CD4-positive, alpha-beta T cell treated with Interleukin-15 for 4 hours (primary cell): ENCODE measurements at places on chromosomes 16 and 17.

DNA sequence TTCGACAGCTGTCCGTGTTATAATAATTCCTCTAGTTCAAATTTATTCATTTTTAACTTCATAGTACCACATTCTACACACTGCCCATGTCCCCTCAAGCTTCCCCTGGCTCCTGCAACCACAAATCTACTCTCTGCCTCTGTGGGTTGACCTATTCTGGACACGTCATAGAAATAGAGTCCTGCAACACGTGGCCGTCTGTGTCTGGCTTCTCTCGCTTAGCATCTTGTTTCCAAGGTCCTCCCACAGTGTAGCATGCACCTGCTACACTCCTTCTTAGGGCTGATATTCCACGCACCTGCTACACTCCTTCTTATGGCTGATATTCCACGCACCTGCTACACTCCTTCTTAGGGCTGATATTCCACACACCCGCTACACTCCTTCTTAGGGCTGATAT is 16.5 kb downstream of the SCGB1C2 start:
- DNase-seq = no peak

DNA sequence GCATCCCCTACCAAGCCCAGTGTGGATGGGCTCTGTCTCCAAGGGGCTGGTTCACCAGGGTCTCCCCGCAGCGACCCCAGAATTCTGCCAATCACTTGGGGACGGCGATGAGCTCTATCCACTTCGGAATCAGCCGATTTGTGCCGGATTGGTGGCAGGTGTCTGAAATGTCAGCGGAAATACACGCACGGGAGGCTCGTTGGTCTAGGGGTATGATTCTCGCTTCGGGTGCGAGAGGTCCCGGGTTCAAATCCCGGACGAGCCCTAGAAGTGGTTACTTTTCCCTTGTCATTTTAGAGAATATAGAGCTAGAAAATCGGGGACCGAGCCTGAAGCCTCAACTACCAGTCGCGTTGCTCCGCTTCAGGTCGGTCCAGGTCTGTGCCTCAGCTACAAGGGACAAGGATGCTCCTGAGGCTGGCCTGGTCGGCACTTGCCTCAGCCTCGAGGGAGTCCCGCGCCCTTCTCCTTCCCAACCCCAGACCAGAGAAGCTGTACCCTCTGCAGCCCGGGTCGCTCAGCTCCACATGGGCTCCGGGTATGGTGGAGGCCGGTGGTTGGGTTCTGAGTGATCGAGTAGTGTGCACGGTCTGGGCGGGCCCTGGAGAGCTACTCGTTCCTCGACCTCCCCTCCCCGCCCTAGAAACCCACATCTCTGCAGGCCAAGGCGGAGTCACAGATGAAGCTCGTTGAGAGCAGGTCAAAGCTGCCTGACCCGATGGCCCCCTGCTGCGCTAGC is 16.0 kb upstream of the OR1F1 start:
- peak; percentile 40 for DNase-seq

DNA sequence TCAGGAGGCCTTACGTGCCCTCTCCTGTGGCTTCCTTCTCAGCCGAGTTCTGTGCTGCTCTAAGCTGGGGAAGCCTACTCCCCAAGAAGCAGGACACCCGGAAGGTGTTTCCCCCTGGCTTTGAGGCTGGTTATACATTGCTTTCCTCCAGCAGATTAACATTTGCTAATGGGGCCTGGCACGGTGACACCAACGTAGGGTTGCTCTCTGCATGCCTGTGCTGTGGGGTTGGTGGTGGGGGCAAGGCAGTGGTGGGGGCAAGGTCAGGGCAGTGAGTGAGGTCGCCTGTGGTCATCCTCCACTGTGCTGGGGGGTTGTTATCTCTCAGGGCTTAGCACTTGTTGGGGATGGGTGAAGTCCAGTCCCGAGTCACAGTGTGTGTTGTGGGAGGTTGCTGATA is 4.2 kb downstream of the USP6 start:
- no peak for DNase-seq

DNA sequence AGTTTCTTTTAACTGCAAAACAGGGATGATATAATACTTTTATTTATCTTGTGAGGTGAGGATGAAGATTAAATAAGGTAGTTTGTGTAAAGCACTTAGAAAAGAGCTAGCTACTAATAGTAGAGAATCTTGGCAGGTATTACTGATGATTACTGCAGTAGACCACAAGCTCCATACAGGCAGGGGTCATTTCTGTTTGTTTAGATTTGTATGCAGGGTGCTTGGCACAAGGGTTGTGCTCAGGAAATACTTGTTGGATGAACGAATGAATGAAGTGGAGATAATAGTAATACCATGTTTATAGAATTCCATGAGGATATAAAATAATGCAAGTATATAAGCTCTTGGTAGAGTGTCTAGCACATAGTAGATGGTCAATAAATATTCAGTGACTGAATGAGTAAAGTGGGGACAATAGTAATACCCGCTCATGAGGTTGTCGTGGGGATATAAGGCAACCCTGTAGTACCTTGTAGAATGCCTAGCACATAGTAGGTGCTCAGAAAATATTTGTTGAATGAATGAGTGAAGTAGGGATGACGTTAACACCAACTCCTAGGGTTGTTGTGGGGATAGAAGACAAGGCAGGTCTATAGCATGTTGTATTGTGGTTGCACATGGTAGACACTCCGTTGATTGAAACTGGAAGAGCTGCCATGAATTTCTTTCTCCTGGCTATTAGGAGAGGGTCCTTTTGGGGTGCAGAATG is 83.0 kb downstream of the ABCC1 start:
- no peak for DNase-seq

- DNase-seq = no peak
These were observed 119.2 kb downstream of the METRNL start for GRCh38 chr17:83198366-83199341.

DNA sequence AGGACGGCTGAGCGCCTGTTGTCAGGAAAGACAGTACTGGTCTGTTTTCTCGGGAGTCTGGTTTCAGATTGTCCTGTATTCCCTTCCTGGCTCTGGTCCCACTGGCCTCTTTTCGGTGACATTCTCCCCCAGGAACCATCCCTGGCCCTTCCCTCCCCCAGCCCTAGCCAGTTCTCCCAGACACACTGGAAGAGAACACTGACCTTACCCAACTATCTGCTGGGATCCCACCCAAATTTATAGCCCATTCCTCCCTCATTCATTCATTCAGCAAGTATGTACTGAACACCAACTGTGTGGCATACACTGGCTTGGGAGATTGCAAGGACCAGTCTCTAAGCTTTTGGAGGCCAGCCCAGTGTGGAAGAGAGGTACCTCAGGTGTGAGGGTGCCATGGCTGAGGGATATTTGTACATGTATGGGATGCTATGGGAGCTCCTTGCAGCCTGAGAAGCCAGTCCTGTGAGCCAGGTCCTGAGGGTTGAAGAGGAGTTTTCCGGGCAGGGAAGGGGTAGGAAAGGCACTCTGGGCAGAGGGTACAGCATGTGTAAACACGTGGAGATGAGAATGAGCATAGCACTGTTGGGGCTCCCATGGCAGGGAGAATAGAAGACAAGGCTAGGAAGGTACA is 5.2 kb downstream of the RND2 start:
- no peak for DNase-seq

GRCh38 chr17:37197336-37197735 is 178.4 kb upstream of the C17orf78 start:
- DNase-seq = no peak

DNA sequence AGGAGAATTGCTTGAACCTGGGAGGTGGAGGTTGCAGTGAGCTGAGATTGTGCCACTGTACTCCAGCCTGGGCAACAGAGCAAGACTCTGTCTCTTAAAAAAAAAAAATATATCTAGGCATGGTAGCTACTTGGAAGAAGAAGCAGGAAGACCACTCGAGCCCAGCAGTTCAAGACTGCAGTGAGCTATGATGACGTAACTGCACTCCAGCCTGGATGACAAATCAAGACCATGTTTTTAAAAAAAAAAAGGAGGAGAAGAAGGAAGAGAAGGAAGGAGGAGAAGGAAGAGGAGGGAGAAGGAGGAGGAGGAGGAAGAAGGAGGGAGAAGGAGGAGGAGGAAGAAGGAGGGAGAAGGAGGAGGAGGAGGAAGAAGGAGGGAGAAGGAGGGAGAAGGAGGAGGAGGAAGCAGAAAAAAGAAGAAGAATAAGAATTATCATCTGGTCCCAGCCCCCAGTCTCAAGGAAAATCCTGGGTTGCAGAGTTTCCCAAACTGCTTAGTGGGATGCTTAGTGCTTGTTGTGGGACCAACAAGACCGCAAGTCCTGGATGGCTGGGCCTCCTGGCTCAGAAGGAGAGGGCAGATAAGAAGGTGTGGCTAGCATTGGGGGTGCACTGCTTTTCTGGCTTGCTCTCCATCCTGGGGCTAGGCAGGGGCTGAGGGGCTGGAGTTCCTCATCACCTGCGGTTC is 3.7 kb upstream of the DRC7 start:
- no peak for DNase-seq

DNA sequence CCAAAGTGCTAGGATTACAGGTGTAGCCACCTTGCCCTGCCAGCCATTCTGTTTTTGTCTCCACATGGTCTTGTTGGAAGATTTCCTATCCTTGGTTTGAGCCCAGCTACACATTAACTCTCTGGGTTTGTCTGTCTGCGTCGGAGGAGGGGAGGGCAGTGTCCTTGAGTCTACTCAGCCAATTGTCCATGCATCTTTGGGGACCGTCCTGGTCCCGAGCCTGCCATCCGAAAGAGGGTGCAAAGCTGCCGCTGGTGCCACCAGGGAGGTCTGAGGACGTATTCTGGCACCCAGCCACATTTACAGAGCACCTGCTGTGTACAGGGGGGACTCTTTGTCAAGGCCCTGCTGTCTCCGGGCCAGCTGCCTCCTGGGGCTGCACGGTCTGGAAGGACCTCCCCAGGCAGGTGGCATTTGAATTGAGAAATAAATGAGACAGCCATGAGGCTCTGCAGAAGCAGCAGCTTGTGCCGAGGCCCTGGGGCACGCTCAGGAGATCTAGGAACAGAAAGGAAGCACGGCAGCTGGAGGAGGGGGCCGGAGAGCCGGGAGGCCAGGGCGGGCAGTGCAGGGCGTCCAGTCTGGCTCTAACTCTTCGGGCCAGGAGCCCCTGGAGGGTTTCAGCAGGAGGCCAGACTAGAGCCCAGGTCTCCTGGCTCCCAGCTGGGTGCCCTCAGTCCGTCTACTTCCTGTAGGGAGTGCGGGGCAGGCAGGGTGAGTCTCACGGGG is 1.5 kb downstream of the CYBA start:
- no peak for DNase-seq

GRCh38 chr16:17266608-17267313 is 204.0 kb downstream of the XYLT1 start:
- no peak for DNase-seq

GRCh38 chr17:32331243-32332040 is 10.5 kb downstream of the C17orf75 start:
- peak; percentile 55 for DNase-seq

- DNase-seq = no peak
These were observed 68.8 kb downstream of the ABCA8 start for GRCh38 chr17:68886401-68886800.

DNA sequence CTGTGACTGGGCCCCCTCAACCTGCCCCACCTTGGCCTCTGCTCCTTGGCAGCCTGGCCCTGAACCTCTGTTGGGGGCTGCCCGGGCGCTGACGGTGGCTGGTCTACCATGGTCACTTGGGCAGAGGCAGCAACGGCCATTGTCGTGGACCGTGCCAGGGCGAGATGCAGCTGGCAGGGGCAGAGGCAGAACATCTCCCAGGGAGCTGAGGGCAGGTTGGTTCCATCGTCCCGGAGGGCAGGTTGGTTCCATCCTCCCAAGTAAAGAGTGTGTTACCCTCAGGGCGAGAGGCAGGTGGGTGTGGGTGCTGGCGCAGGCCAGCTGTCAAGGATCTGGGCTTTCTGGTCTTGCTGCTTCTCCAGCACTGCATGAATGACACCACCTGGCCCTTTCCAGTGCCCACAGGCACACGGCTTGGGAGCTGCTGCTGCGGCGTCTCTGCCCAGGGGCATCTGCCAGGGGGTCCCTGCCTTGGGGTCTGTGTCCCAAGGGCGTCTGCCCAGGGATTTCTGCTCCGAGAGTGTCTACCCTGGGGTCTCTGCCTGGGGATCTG is 12.0 kb downstream of the ACSF3 start:
- no peak for DNase-seq

DNA sequence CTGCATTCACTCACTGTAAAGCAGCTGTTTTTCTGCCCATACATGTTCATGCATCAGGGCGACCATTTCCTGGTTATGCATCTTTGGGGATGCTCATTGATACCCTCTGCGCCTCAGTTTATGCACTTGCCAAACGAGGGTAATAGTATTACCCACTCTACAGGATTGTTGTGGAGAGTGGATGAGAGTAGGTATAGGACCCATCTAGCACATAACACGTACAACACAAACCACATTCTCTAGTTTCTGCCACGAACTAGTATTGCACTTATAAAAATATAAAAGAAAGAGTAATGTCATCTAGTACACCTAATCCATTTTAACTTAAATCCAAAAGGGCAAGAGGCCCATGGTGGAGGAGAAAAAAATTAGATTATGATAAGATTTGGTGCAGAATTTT is 231.7 kb downstream of the SLC39A11 start:
- no peak for DNase-seq
